GOT3 (cell line): ENCODE measurements at places on chromosomes 3 and 15.

DNA sequence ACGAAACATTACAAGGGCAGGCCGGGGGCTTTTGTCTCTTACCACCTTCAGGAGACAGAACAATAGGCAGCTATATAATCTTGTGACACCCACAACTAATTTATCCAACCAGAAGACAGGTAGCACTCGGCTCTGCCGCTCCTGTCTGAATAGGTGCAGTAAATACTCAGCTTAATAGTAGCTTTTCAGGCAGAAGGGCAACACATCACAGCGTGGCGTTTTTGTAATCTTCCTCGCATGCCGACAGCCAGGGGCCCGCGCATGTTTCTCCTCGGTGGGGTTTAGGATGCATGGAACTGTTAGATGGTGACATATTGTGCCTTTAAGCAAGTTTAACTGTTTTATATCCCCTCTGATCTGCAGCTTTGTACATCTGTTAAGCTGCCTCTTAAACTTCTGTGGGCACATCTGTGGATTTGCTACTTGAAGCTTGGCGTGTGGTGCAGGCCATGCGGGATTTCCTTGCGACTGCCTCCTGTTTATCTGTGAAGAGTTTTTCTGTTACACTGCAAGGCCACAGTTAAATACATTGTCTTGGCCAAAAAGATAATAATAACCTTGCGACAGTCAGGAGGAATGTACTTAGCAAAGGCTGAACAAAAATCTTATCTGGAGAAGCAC is 123.2 kb upstream of the BNIP2 start:
- no peak for DNase-seq

- no peak for DNase-seq
Measured at GRCh38 chr3:65732051-65732935, 306.4 kb downstream of the MAGI1 start.

- DNase-seq, result no peak
Measured at GRCh38 chr15:22815766-22816165, 22.7 kb upstream of the NIPA2 start.

GRCh38 chr15:93291380-93291779 is 202.4 kb upstream of the RGMA start:
- DNase-seq, result no peak

DNA sequence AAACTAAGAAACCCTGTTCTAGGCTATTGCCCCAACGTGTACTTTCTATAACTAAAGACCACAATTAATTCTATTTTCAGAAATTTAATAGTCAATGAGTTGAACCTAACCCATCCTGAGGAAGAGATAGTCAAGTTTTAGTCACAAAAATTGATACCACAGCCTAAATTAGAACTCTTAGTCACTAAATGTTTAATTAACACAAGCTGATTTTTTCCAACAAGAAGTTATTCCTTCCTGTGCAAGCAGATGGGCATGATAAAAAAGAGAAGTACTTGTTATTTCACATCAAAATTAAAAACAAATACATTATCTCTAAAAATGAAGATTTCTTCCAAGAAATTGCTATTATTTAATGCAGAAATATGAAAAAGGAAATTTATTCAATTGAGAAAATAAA is 38.4 kb upstream of the TERB2 start:
- DNase-seq, result no peak

DNA sequence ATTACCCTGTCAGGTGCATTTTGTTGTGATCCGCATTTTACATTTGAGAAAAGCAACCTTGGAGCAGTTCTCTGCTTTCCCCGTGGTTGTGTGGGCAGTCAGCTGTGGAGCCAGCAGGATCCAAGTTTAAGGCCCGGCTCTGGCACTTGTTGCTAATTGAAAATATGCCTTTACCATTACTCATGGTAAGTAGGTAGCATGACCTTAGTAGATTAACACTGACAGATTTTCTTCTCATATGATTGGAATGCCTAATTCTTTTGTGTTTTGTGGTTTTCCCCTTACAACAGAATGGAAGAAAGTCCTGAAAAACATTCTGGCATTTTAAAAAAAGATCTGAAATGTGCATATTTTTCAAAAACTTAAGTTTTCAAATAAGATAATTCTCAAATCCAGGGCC is 246.5 kb upstream of the LRRN1 start:
- no peak for DNase-seq

GRCh38 chr3:171967137-171967783 is 72.1 kb upstream of the FNDC3B start:
- DNase-seq, result peak; percentile 76

DNA sequence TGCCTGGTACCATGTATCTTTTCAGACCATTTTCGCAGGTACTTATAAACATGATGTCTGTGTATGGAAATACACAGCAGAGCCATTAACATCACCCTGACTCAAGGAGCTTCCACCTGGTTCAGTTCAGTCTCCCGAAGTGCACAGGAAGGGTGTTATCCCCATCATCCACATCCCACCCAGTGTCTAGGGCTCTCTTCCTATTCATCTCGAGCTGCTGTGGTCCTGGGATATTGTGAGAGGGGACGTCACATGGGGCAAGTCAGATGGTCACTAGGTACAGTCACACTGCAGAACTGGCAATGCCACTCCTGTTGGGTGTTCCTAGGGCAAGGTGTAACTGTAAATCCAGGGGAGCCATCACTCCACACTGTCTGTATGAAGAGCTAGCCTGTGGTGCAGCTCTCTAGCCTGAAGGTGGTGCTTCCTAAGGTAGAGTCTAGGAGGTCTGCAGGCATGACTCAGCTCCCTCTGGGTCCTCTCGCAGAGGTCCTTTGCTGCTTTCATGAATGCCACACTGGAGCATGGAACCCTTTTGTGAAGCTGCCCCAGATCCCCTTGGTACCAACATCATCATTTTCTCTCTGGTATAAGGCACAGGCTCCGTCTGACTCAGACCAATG is 13.9 kb downstream of the ISLR2 start:
- no peak for DNase-seq
